HCEC 1CT (cell line): ENCODE measurements at places on chromosomes 16 and 17.
A peak's percentile ranks its signal among the peaks of the same experiment; 100 is the strongest.

GRCh38 chr17:4019275-4019674 is 55.0 kb upstream of the ATP2A3 start:
- no peak for DNase-seq

DNA sequence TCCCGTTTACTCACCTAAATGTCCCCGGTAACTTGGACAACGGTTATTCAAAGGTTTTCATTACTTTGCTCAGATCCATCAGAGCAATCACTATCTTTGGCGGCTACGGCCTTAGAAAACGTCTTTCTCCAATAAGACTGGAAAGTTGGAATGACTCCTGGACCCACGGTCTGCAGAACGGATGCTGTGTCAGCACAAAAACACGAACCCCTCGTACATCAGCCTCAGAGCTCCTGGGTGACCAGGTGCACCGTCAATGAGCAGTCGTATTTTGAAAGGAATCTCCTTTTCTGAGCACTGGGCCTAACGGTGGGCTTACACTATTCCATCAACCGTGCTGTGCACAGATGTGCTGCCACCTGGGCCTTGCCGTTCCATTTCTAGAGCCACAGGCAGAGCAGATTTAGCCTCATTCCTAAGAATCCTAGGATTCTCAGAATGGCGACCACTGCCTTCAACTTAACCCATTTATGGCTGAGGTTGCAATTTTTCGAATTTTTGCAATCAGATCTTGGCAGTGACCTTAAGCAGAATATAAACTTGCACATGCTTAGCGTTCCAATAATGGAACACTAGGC is 110.8 kb upstream of the ZNF750 start:
- DNase-seq, result no peak

DNA sequence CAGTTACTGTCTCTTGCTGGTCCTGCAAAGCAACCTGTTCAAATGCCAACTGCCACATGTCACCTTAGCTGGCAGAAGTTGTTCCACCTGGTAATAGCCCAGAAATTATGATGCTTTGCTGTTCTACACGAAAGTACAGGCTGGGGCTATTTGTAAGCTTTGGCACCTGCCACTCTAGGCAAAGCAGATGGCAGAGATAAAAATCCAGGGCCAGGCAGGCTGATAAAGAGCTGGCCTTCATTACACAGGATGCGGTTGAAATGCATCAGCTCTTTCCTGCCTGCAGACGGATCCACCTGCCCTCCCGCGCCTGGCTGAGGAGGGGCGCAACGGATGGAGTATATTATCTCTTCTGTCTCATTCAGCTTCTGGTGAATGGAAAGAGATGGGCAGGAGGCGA is 29.3 kb upstream of the KDM8 start:
- DNase-seq, result no peak

DNA sequence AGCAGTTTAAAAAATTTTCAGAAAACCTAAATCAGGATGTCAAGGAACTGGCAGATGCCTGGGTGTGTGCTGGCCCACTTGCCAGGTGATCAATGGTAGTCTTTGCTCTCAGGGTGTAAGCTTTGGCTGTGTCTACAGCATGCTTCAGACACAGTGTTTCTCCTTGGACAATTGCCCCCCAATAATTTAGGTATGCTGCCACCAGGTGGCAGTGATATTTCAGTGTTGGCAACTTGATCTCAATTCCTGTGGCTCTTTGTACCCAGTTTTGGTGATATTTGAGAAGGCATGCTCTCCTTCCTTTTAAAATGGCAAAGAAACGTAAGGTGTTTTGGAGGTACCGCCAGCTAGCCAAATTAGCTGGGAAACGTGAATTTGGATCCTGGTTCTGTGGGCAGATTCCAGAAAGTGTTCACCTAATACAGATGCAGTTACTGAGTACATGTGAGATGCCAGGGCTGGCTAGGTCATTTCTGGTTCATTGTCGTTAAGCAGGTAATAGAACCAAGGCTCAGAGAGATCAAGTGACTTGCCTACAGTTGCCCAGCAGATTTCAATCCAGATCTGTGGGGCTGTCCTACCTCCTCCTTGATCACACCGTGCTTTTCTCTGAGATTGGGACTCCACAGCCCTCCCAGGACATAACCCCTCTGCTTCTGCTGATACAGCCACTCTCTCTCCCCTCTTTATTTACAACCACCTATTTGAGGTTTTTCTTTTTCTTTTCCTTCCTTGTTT is 155.6 kb upstream of the PLCG2 start:
- peak; percentile 46 for DNase-seq

DNA sequence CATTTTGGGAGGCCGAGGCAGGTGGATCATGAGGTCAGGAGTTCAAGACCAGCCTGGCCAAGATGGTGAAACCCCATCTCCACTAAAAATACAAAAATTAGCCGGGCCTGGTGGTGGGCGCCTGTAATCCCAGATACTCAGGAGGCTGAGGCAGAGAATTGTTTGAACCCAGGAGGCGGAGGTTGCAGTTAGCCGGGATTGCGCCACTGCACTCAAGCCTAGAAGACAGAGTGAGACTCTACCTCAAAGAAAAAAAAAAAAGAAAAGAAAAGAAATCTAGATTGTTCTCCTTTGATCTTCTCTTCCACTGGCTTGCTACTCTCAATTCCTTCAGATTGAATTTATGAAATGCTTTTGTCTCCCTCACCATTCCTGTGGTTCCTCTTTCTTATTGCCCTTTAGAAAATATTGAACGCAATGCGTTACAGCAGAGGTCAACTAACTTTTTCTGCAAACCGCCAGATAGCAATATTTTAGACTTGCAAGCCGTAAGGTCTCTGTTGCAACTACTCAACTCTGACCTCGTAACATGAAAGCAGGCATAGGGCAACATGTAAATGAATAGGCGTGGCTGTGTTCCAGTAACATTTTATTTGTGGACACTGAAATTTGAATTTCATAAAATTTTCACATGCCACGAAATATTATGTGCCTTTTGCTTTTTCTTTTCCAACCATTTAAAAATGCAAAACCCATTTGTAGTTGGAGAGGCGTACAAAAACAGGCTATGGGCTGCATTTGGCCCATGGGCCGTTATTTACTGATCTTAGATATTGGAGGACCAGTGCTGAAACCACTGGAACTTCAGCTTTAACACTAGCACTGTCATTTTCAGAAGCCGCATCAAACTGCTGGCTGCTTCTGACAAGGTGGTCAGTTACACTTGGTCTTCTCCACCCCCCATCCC is 24.8 kb downstream of the PITPNC1 start:
- no peak for DNase-seq

- DNase-seq, result no peak
These were observed 55.6 kb upstream of the LRRC37A3 start for GRCh38 chr17:64974750-64975317.

GRCh38 chr16:57204675-57205074 is 18.5 kb downstream of the RSPRY1 start:
- no peak for DNase-seq

DNA sequence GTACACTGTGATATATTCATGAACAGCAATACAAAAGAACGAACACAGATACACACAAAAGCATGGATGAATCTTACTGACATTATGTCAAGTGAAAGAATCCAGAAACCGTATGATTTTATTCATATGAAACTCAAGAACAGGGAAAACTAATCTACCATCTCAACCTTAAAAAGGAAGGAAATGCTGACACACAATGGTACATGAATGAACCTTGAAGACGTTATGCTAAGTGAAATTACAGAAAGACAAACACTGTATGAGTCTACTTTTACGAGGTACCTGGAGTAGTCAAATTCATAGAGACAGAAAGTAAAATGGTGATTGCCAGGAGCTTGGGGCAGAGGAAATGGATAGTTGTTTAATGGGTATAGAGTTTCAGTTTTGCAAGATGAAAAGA is 8.7 kb upstream of the PRKCB start:
- DNase-seq, result no peak

GRCh38 chr17:30363715-30364202 is 15.0 kb upstream of the CPD start:
- peak; percentile 31 for DNase-seq

- DNase-seq, result no peak
These were observed 5.7 kb upstream of the KRT13 start for GRCh38 chr17:41511116-41511515.

DNA sequence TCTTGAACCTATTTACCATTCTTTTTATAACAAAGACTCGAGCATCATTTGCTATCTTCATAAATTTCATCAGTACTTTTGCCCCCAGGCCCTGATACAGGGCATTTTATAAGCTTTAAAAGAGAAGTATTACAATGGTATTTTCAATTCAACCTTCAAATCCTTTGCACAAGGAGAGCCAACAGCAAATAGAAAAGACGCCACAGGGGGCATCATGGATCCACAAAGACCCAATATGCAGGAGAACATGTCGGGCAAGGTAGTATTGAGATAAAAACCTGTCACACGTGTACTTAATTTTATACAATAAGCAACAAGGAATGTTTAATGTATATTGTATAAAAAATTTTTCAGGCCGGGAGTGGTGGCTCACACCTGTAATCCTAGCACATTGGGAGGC is 10.2 kb downstream of the MAP3K14 start:
- no peak for DNase-seq

- DNase-seq, result no peak
These were observed 32.4 kb upstream of the POLR3E start for GRCh38 chr16:22264786-22265185.

DNA sequence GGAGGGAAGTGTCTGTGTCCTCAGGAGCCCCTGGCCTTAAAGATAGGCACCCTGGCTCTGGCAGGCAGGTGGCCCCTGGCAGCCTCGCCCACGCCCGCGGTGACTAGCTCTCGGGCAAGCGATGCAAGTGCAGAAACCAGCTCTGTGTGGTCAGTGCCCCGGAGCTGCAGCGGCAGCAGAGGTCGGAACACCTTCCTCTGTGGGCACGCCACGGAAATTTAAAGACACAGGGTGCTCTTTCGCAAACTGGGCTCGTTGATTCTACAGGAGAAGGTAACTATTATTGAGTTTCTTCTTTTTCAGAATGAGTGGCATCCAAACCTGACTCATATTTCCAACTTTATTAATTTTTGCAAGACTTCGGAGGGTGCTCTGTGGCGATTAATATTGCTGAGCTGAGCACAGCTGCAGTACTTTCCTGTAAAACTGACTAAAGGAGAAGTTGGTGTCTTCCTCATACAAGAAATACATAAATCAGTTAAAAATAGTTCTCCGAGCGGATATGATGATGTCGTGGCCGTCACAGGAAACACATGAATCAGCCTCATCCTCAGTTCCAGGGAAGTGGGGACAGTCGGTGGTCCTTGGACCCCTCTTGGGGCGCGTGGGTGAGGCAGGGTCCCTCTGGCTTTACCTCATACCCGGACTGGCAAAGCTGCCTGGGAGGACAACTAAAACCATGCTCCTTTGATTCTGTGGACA is 120.2 kb downstream of the METRNL start:
- DNase-seq, result peak; percentile 57

DNA sequence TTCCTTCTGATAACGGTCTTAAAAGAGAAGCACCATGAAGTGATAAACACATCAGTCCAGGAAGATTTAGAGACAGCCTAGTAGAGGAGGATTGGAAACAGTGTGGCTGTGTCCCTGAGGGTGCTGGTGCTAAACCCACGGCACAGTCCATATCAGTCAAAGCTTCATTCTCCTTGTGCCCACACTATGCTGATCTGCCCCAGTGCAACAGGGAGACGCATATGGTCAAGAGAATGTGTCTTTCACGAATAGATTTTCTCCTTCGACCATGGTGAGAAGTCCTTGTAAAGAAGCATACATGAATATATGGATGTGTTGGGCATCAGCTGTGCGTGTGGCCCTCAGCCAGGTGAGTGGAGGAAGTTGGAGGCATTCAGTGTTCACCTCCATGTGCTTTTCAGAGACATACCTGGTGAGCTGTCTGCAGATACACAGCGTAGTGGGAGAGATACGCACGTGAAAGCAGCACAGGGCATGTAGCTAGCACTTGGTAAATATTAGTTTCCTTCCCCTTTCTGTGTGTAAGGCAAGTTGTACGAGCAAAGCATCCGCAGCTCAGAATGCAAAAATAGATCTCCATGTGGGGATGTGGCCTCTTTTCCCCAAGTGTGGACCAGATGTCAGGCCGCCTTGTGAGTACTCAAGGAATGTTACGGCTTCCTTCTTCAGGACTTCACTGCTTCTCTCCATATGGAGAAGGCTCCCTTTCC is 29.4 kb downstream of the HLF start:
- DNase-seq, result no peak

DNA sequence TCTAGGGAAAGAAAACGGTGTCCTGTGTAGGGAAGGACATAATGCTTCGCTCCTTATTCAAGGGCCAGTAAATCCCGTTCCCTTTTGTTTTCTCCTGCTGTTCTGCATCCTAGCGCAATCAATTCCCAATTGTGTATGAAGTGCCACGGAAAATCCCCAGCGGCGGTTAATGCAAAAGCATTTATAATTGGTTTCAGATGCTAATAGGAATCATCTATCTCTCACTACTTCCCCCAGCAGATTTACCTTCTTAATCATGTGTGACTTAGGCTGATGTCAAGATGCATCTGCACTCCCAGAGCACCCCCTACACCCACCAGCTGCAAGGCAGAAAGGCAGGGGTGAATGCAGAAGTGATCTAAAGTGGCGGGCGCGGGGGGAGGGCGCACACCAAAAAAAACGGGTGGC is 32.7 kb upstream of the SSTR2 start:
- DNase-seq, result no peak

GRCh38 chr17:39717660-39718059 is 12.7 kb downstream of the MIEN1 start:
- DNase-seq, result no peak

GRCh38 chr17:15744885-15745284 is 12.8 kb downstream of the TBC1D26 start:
- no peak for DNase-seq

GRCh38 chr17:58331815-58332777 is 3.5 kb upstream of the TSPOAP1 start:
- DNase-seq, result no peak

DNA sequence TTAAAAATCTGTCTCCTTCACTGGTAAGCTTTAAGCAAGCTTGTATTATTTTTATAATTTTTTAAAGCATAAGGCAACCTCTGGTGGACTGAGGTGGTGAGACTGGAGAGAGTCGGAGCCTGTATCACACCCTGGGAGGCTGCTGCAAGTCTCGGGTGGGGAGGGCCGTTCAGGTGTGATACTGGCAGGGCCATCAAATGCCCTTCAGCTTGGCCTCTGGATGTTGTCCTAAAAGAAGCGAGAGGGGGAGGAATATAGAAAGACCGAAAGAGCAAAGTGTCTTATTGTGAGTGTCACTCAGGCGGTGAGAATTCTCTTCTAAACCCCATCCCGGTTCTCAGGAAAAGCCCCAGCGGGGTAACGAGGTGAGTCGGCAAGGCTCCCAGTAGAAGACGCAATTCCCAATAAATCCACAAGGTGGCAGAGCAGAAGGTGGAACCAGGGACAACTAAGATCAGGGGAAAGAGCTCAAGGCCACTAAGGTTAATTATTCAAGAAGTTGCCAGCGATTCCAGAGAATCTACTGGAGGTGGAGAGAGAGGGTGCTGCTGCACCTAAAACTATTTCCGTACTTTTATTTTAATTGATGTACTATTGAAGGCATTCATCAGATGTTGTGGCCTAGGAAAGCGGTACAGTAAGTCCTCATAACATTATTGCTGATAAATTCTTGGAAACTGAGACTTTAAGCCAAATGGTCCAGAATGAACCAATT is 14.1 kb downstream of the C17orf67 start:
- peak; percentile 53 for DNase-seq

DNA sequence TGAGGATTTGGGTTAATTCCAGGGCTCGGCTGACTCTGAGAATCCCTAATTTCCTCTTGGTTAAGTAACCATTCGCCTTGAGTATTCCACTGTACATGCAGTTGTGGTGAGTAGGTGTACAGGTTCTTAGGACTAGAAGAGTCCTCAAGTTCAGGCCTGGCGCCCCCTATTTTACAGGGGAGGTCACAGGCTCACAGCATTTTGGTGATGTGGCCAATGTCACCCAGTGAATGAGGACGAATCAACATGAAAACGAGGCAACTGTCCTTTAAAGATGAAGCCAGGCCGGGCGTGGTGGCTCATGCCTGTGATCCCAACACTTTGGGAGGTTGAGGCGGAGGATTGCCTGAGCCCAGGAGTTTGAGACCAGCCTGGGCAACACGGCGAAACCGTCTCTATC is 55.4 kb downstream of the ABCC6 start:
- DNase-seq, result no peak
